Activated CD4-positive, CD25-positive, alpha-beta regulatory T cell treated with anti-CD3 and anti-CD28 coated beads, Interleukin-2, amount 50 U/mL, for 16 hours (primary cell): ENCODE measurements at places on chromosomes 1 and 21.

- no peak for DNase-seq
These were observed 68.3 kb downstream of the ADARB1 start for GRCh38 chr21:45142469-45143308.

DNA sequence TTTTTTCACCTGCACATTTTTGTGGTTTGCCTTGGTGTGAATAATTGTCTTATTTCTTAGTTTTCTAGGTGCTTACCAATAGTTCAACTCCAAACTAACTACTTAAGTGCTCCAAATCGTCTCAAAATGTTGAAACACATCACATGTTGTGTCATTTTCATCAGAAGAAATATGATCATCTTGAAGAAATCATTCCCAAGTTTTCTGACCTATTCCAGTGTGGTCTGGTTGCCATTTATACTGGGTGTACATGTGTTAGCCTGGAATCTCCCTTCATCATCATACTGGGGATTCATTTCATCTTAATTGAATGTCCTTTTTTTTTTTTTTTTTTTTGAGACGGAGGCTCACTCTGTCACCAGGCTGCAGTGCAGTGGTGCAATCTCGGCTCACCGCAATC is 67.0 kb downstream of the EIF2B3 start:
- no peak for DNase-seq

GRCh38 chr1:186628910-186629309 is 51.3 kb downstream of the PTGS2 start:
- no peak for DNase-seq

GRCh38 chr1:3055051-3055450 is 14.0 kb upstream of the PRDM16 start:
- no peak for DNase-seq

- DNase-seq: no peak
These were observed 209.5 kb downstream of the FOXD2 start for GRCh38 chr1:47647327-47647845.

DNA sequence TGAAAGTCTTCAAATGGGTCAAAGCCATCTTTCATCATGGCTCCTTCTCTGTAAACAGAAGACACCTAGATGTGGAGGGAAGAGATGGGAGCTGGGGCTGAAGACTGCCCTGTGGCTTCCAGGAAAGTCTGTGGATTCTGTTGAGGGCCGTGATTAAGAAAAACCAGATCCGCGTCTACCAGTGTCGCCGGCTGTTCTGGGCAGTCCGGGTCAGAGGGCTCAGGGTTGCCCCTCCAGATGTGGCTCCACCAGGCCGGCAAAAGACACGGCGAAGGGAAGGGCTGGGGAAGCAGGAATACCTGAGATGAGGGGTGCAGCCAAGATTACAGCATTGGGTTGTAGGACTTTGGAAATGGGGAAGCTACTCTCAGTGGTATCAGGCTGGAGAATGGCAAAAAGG is 162.6 kb downstream of the RHOU start:
- no peak for DNase-seq

- no peak for DNase-seq
These were observed 347.9 kb downstream of the ZP4 start for GRCh38 chr1:237542525-237543418.

- no peak for DNase-seq
These were observed 659.9 kb downstream of the KIF26B start for GRCh38 chr1:245814651-245815050.

GRCh38 chr1:172414331-172414730 is 6.2 kb upstream of the C1orf105 start:
- no peak for DNase-seq

- peak; percentile 43 for DNase-seq
These were observed 69.6 kb upstream of the LRRC8B start for GRCh38 chr1:89454845-89455521.

DNA sequence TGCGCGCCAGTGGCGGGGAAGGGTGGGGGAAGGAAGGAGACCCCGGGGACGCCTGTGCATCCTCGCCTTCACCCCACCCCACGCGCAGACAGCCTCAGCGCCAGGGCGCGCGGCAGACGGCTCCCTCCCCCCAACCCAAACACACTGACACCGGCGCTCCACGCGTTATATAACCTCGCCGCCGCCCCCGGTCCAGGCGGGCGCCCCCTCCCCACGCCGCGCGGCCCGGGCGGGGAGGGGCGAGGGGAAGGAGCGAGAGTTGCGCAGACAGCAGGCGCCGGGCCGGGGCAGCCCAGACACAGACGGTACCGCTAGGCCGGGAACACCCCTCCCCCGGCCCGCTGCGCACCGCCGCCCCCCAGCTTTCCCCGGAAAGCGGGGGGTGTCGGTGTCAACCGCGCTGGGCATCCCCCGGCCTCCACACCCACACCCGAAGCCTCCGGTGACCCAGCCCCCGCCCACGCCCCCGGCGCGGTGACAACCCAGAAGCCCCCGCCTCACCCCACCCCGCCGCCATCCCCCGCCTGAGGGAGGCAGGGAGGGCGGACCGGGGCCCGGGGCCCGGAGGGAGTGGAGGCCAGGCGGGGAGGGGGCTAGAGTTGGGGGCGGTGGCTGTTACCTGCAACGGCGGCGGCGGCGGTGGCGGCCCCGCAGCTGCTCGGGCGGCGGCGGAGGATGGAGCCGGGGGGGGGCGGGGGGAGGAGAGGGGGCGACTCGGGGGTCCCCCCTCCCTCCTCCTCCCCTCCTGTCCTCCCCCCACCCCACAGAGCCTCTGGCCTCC is 432 bp downstream of the AKT3 start:
- DNase-seq: peak; percentile 26

DNA sequence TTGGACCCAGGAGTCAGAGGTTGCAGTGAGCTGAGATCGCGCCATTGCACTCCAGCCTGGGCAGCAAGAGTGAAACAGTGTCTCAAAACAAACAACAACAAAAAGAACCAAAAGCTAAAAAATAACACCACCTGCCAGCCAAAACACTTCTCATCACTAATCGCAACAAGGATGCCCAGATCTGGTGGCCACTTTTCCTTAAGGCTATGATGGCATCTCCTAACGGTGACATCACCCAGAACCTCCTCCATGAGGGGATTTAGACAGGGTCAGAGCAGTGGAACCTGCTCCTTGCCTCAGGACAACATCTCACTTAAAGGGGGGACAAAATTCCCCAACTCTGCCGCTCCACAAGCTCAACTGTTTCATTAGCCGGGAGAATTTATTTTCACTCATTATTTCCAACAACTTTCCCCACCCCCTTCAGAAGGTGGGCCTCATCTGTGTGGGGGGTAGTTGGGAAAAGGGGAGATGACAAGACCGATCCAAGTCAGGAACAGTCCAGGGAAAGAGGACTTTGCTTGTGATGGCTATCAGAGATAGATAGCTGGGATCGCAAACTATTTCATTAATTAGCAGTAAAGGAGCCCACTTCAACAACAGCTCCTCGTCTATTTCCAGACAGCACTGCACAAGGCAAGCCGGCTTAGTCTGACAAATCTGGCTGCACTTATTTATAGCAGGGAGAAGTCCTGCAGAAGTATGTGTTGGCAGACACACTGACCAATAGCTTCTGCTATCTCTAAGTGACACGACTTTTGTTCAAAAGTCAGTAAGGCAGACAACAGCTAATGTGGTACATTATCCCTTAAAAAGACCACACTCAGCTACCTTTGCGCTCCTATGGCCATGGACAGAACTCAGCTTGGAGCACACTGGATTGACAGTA is 2.6 kb downstream of the PABPC4 start:
- no peak for DNase-seq

GRCh38 chr1:149963358-149963757 is 26.7 kb upstream of the MTMR11 start:
- no peak for DNase-seq

GRCh38 chr1:213982672-213983492 is 4.9 kb upstream of the PROX1 start:
- no peak for DNase-seq

DNA sequence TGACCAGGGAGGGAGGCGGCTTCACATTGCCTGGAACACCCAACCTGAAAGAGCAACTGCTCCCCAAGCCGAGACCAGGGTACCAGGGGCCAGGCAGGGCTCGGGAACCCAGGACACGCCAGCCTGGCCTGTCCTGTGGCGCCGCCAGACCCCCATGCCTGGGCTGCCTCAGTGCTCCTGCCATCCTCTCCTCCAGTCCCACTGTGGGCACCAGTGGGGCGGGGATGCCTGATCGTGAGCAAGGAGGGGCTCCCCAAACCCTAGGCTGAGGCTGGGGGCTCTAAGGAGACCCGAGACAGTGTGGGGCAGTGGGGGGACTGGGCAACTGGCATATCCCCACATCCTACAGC is 45.1 kb downstream of the WNT9A start:
- no peak for DNase-seq

DNA sequence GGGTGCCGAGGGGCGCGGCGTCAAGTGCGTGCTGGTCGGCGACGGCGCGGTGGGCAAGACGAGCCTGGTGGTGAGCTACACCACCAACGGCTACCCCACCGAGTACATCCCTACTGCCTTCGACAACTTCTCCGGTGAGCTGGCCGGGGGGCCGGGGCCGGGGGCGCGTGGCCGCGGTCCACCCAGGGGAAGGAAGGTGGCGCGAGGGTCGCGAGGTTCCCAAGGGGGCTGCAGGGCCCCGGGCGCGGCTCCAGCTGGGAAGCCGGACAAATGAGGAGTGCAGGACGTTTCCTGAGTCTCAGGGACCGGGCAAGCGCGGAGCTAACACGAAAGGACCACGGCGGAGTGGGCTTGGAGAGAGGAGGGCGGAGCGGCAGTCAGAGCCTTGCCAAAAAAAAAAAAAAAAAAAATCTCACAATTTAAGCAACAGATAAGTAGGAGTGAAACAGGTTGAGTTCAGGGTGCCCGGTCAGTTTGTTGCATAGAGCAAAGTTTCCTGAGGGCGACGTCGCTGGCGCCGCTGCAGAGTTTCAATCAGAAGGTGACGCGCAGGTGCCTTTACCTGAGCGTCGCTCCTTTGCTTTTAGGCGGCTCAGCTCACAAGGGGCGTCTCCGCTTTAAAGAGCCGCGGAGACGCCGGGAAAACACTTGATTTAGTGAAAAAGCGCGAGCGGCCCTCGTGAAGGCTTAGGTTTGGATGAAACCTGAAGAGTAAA is 750 bp downstream of the RHOU start:
- DNase-seq: no peak

GRCh38 chr1:200971955-200972711 is 51.4 kb downstream of the KIF21B start:
- peak; percentile 49 for DNase-seq

GRCh38 chr1:91948501-91949355 is 473 bp upstream of the BRDT start:
- DNase-seq: peak; percentile 26
